ENCODE measurements at places on chromosomes 11 and 22. TPM values are rescaled to one million over a fixed set of nuclear protein-coding genes. Genes with fewer than 3 reads are reported as not detected.

GRCh38 chr11:34549271-34549670 lies 35.7 kb upstream of the ELF5 start:
- H3K27me3 ChIP-seq, result no peaks in the 10 kb centered on the region
- DNase-seq, result no peak
- H3K4me1 ChIP-seq, result no peaks in the 10 kb centered on the region
- H3K4me3 ChIP-seq, result no peak overlapping the region

GRCh38 chr11:117684731-117685130 lies 112.3 kb downstream of the DSCAML1 start:
- DNase-seq, result no peak
- no peak overlapping the region for H3K4me3 ChIP-seq
- H3K4me1 ChIP-seq, result no peaks in the 10 kb centered on the region
- no peaks in the 10 kb centered on the region for H3K36me3 ChIP-seq
- H3K27ac ChIP-seq, result no peak overlapping the region
- H3K27me3 ChIP-seq, result no peaks in the 10 kb centered on the region

GRCh38 chr11:67315325-67315909 lies 12.1 kb downstream of the SSH3 start:
- no peaks in the 10 kb centered on the region for H3K27me3 ChIP-seq
- H3K4me3 ChIP-seq, result no peak overlapping the region
- no peaks in the 10 kb centered on the region for H3K4me1 ChIP-seq
- no peak overlapping the region for H3K27ac ChIP-seq
- H3K36me3 ChIP-seq, result no peaks in the 10 kb centered on the region

DNA sequence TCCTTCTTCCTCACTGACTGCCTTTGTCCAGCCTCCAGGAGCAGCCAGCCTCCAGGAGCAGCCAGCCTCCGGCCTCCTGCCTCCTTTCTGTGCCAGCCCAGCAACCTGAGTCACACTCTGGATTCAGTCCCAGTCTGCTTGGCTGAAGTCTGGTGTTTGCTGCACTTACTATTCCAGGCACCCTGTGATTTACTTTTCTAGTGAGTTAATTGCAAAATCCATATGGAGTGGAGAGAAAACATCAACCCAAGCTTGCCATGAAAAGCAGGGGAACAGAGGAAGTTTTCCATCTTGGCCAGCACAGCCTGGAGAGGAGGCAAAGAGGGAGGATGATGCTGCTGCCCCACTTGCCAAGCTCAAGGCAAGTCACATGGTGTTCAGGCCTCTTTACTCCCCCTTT lies 400.5 kb downstream of the TENM4 start:
- no peaks in the 10 kb centered on the region for H3K27me3 ChIP-seq
- H3K4me3 ChIP-seq, result no peak overlapping the region
- H3K27ac ChIP-seq, result no peak overlapping the region
- no peaks in the 10 kb centered on the region for H3K36me3 ChIP-seq

- H3K27me3 ChIP-seq, result no peaks in the 10 kb centered on the region
- no peak for DNase-seq
- peaks cover 31% of the 10 kb centered on the region for H3K36me3 ChIP-seq
These were observed 56.5 kb upstream of the CABP7 start for GRCh38 chr22:29663180-29663821.

GRCh38 chr22:35220221-35220620 lies 37.1 kb upstream of the HMGXB4 start:
- no peak overlapping the region for H3K27ac ChIP-seq
- no peaks in the 10 kb centered on the region for H3K4me1 ChIP-seq
- no peaks in the 10 kb centered on the region for H3K27me3 ChIP-seq
- no peak overlapping the region for H3K4me3 ChIP-seq
- no peak for DNase-seq

DNA sequence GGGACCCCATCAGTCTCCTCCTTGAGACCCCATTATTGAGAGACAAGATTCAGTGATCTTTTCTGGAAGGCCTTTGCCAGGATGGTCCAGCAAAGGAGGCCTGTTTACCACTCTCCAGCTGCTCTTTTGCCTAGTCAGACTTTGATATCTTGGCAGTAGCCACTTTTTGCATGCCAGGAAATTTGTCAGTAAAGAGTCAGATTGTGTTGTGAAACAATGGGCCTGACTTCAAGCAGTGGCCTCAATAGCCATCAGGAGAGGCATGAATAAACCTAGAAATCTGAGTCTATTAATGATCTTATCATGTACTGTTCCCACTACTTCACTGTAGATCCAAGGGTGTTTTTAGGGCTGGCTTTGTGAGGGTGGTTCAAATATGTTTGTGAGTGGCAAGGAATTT lies 479.4 kb downstream of the JRKL start:
- no peaks in the 10 kb centered on the region for H3K36me3 ChIP-seq
- H3K4me3 ChIP-seq, result no peak overlapping the region
- no peak overlapping the region for H3K27ac ChIP-seq
- H3K27me3 ChIP-seq, result no peaks in the 10 kb centered on the region
- no peaks in the 10 kb centered on the region for H3K4me1 ChIP-seq
- DNase-seq, result no peak

GRCh38 chr11:91997226-91997625 lies 227.4 kb upstream of the FAT3 start:
- no peak overlapping the region for H3K27ac ChIP-seq
- H3K4me3 ChIP-seq, result no peak overlapping the region
- H3K4me1 ChIP-seq, result no peaks in the 10 kb centered on the region
- H3K36me3 ChIP-seq, result no peaks in the 10 kb centered on the region
- no peaks in the 10 kb centered on the region for H3K27me3 ChIP-seq

DNA sequence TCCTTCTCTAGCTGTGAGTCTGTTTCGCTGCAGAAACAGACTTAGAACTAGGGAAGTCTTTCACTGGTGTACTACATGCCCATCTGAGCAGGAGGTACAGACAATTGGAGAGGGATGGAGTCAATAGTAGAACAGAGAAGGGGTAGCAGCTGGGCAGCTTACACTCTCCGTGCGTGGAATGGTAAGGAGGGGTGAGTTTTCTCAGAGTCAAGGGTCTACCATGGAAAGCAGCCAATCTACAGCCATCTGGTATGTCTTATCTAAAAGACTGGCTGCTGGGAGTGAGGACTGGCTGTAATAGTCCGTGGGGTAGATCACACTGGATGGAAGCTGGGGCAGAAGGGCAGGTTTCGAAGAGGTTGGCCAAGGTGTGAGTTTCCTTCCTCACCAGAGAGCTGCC lies 137.3 kb upstream of the TENM4 start:
- no peaks in the 10 kb centered on the region for H3K36me3 ChIP-seq
- H3K4me1 ChIP-seq, result no peaks in the 10 kb centered on the region
- no peak for DNase-seq
- H3K4me3 ChIP-seq, result no peak overlapping the region
- H3K27ac ChIP-seq, result no peak overlapping the region
- no peaks in the 10 kb centered on the region for H3K27me3 ChIP-seq

CST6 gene
- total RNA-seq, result 5.9 TPM

OR51I1 gene
- total RNA-seq, result 0.35 TPM

ARHGAP20 gene
- 1.4 TPM for total RNA-seq

DNA sequence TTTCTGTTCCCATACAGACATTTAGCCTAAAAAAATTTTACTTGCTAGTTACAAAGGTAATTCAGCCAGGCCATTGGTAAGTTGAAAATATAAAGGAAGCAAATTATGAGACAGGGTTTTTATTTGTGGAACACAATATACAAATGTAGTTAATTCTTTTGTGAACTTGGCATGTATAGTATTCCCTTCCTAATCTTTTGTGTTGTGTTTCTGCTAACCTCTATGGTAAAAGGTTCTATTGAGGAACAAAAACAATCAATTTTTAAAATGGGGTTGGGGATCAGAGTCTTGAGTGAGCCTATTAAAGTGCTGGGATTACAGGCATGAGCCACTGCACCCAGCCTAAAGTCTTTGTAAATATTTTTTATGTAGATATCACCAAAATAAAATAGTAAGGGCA lies 14.1 kb downstream of the SWAP70 start:
- no peak for DNase-seq
- H3K27ac ChIP-seq, result no peak overlapping the region
- H3K4me1 ChIP-seq, result no peaks in the 10 kb centered on the region
- no peak overlapping the region for H3K4me3 ChIP-seq
